Effector memory CD4-positive, alpha-beta T cell (primary cell): ENCODE measurements at places on chromosomes 13 and 19.
A peak's percentile ranks its signal among the peaks of the same experiment; 100 is the strongest.

GRCh38 chr13:37539170-37539569 is 59.4 kb downstream of the POSTN start:
- no peak overlapping the region for H3K4me3 ChIP-seq
- no peaks in the 10 kb centered on the region for H3K4me1 ChIP-seq
- no peaks in the 10 kb centered on the region for H3K27me3 ChIP-seq
- DNase-seq: no peak
- H3K36me3 ChIP-seq: no peaks in the 10 kb centered on the region

DNA sequence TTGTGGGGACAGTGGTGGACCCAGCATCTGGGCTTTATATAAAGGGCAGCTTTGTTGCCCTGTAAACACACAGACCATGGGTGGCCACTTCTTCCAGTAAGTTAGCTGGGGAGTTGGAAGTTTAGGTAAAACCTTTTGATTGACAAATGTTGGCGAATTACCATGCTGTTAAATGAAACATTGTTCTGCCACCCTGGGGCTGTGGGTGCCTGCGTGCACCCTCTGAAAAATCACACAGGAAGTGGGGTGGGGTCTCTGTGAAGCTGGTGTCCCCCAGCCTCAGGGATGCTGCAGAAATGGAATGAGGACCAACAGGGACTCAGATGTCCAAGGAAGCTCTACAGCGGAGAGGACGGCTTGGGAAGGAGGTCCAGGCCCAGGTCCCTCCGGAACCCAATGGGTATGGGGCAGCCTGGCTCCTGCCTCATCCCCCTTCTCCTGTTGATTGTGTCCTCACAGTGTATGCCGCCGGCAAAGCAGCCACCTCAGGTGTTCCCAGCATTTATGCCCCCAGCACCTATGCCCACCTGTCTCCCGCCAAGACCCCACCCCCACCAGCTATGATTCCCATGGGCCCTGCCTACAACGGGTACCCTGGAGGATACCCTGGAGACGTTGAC is 2.8 kb upstream of the USF2 start:
- H3K4me1 ChIP-seq: peaks cover 13% of the 10 kb centered on the region
- H3K27me3 ChIP-seq: no peaks in the 10 kb centered on the region
- no peak overlapping the region for H3K27ac ChIP-seq
- H3K36me3 ChIP-seq: peaks cover 26% of the 10 kb centered on the region
- H3K4me3 ChIP-seq: no peak overlapping the region

DNA sequence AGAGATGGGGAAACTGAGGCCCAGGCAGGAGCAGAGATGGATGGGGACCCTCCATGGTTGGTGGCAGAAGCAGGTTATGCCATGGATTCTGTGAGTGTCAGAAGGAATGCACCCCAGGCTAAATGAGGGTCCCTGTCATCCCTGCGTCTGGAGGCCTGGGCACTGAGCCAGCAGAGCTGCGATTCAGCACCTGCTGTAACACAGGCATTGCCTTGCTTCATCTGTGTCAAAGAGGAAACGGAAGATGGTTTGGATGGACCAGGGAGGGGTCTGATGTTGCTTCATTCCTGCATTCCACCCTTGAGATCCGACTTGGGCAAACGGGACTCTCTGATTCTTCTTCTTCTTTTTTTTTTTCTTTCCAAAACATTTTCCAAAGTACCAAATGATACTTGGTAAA is 1.2 kb downstream of the C5AR1 start:
- no peak overlapping the region for H3K4me3 ChIP-seq
- peaks cover 3% of the 10 kb centered on the region for H3K27me3 ChIP-seq
- no peaks in the 10 kb centered on the region for H3K36me3 ChIP-seq
- H3K27ac ChIP-seq: no peak overlapping the region
- no peak for DNase-seq

GRCh38 chr19:30287259-30287658 is 84.9 kb upstream of the ZNF536 start:
- no peak overlapping the region for H3K4me3 ChIP-seq
- no peak for DNase-seq
- no peak overlapping the region for H3K27ac ChIP-seq
- H3K36me3 ChIP-seq: no peaks in the 10 kb centered on the region
- H3K4me1 ChIP-seq: no peaks in the 10 kb centered on the region
- no peaks in the 10 kb centered on the region for H3K27me3 ChIP-seq

DNA sequence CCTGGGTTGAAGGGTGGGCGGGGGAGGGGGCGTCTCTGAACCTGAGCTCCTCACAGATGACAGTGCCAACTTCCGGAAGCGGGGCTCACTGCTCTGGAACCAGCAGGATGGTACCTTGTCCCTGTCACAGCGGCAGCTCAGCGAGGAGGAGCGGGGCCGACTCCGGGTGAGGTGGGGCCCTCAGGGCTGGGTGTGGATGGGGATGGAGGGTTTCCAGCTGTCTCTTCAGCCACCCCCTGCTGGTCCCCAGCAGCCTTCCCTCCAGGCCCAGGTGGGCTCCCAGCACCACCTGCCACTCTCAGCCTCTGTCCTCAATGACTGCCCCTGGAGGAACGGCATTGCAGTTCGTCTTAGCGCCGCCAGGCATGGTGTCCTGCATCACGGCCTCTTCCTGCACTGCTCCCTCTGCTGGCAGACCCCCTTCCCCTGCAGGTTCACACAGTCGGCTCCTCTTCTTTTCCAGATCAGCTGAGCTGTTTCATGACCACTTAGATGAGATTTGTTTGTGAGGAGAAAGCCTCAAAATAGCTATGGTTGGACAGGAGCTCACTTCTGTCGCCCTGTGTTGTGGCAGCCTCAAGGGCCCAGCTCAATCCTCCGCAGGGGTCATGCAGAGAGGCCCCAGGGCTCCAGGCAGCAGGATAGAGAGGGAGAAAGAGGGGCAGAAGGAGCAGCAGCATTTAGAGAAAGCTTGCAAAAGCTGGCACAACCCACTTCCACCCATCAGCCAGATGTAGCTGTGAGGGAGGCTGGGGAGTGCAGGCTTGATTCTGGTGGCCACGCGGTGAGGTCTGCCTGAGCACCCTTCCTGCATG is 2.5 kb upstream of the GARIN5A start:
- DNase-seq: no peak
- no peaks in the 10 kb centered on the region for H3K27me3 ChIP-seq
- H3K4me3 ChIP-seq: no peak overlapping the region
- no peak overlapping the region for H3K27ac ChIP-seq

GRCh38 chr13:66530686-66531085 is 699.5 kb downstream of the PCDH9 start:
- no peaks in the 10 kb centered on the region for H3K4me1 ChIP-seq
- H3K27ac ChIP-seq: no peak overlapping the region
- H3K27me3 ChIP-seq: no peaks in the 10 kb centered on the region
- no peaks in the 10 kb centered on the region for H3K36me3 ChIP-seq

DNA sequence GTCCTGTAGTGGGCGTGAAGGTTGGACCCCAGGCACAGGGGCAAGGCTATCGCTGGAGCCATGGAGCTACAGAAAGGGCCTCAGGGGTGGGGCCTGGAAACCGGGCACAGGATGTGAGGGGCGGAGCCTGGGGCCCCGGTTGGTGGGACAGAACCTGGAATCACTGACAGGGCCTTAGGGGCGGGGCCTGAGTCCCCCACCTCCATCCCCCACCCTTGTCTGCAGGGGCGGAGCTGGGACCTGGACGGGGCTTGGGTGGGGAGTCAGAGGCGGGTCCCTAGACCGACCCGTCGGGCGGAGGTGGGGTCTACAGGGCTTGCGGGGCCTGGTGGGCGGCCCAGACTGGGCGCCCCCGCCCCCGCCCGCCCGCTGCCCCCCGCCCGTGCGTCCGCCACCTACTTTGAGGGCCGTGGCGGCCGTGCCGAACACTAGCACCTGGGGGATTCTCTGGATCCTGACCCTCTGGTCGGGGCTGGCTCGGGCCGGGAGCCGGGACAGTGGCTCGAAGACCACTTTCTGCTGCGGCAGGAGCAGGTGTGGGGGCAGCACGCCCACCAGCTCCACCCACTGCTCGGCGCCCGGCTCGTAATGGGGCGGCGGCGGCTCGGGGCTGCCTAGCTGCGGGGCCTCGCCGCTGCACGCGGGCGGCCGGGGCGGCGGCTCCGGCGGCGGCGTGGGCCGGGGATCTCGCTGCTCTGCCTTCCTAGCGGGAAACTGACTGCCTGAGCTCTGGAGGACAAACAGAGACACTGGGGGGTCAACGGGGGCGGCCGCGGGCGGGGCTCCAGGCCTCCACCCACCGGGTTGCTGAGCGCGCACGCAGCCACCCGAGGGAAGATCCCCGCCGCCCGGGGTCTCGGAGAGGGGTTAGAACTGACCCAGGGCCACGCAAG is 26.3 kb downstream of the DCAF15 start:
- no peaks in the 10 kb centered on the region for H3K27me3 ChIP-seq
- no peak overlapping the region for H3K4me3 ChIP-seq
- peaks cover 27% of the 10 kb centered on the region for H3K4me1 ChIP-seq
- H3K36me3 ChIP-seq: peaks cover 6% of the 10 kb centered on the region
- DNase-seq: no peak
- peak overlapping the region; percentile 37 for H3K27ac ChIP-seq

- H3K4me3 ChIP-seq: no peak overlapping the region
- no peak overlapping the region for H3K27ac ChIP-seq
- no peaks in the 10 kb centered on the region for H3K4me1 ChIP-seq
Observed at GRCh38 chr13:27712421-27712820, 79.9 kb upstream of the GSX1 start.

DNA sequence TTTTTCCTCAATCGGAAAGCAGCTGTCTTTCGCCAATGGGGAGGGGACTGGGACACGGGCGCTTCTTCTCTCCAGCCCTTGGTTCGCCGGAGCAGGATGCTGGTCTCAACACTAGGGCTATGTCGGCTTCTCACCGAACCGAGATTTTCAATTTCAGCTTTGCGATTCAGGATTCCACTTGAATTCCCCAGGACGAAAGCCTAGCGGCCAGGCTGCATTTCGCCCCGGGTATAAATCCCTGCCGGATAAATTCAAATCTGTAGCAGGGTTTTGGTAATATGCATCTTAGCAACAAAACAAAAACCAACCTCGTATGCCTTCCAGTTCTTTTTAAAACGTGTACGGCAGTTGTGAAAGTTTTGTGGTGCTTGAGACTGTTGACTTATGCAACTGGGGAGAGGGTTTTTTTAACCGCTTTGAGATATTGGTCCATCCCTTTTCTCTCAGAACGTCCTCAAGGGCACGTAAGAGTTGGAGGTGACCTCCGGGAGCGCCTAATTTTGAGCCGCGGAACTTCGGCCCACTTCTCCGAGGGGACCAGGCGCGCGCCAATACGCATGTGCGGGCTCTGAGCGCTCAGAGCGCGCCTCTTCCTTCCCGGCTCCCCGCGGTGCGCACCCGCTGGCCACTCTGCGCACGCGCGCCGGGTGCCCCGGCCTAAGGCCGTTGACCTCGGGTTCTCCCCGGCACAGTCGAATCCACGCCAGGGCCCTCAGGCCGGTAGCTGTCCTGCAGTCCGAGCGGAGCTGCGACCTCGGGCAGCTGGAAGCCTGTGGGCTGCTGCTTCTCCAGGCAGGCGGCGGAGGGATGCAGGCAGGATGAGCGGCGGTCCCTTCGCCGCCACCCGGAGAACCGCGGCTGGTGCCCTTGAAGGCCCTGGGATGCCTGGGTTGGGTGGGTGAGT is 7.6 kb downstream of the POU4F1 start:
- H3K4me3 ChIP-seq: no peak overlapping the region
- H3K4me1 ChIP-seq: peaks cover 5% of the 10 kb centered on the region
- H3K36me3 ChIP-seq: no peaks in the 10 kb centered on the region
- DNase-seq: no peak
- no peak overlapping the region for H3K27ac ChIP-seq

GRCh38 chr13:51625555-51626345 is 41.5 kb downstream of the WDFY2 start:
- no peaks in the 10 kb centered on the region for H3K36me3 ChIP-seq
- DNase-seq: no peak
- H3K4me1 ChIP-seq: no peaks in the 10 kb centered on the region
- no peak overlapping the region for H3K4me3 ChIP-seq

DNA sequence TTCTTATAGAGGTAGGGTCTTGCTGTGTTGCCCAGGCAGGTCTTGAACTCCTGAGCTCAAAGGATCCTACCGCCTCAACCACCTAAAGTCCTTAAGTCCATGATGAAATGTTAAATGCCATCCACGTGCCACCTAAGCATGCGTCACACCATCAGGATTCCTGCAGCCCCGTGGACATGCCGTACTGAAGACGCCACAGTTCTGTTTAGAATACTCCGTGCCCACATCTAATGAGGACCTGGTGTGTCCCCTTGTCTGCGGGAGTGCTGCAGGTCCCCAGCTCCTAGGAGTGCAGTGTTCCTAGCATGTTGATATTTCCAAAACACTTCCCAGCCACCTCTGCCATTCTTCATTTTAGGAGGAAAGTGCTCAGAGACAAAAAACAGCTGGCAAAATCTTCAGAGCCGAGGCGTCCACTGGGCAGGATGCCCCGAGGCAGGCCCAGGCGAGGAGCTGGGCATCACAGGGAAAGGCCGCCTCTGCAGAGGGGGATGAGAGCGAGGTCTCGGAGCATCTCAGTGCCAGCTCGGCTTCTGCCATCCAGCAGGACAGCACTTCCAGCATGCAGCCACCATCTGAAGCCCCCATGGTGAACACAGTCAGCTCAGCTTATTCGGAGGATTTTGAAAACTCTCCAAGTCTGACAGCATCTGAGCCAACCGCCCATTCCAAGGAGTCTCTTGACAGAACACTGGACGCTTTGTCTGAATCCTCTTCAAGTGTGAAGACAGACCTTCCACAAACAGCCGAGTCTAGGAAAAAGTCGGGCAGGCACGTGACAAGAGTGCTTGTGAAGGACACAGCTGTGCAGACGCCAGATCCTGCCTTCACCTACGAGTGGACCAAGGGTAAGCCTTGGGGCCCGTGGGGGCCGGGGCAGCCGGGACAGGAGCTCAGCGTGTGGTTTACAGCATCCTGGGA is 13.2 kb downstream of the C19orf44 start:
- H3K4me1 ChIP-seq: no peaks in the 10 kb centered on the region
- no peaks in the 10 kb centered on the region for H3K27me3 ChIP-seq
